ENCODE measurements at places on chromosomes 1 and 21.

GRCh38 chr21:39648879-39649278 is 36.1 kb downstream of the B3GALT5 start:
- DNase-seq: no peak

DNA sequence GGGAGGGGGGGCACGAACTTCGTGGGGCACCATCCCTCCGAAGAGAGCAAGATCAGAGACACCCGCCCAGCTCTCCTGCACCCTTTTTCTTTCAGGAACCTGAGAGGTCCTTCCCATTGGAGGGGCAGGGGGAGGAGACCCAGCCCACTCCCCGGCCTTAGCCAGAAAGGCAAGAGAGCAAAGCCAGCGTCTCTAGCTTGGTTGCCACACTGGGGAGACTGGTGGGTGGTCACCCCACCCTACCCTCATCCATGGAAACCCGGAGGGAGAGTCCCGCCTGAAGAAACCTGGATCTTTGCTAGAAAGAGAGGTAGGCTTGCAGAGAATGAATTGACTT is 246 bp downstream of the ATP2B4 start:
- DNase-seq: no peak

DNA sequence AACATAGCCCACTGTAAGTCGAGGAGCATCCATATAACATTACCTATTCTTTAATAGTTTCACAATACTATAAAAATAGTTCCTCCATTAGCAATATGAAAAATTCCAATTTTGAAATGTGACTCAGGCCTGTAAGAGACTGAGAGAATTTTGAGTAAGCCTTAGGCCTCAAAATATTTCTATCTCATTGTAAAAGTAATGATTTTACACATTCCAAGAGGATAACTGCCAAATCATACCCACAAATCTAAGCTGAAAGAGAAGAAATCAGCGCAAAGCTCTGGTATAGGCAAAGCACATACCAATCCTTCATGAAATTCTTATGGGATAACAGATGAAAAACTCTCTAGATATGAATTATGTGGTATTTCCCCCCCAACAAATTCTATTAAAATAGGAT is 144.1 kb downstream of the CDC42BPA start:
- DNase-seq: no peak

DNA sequence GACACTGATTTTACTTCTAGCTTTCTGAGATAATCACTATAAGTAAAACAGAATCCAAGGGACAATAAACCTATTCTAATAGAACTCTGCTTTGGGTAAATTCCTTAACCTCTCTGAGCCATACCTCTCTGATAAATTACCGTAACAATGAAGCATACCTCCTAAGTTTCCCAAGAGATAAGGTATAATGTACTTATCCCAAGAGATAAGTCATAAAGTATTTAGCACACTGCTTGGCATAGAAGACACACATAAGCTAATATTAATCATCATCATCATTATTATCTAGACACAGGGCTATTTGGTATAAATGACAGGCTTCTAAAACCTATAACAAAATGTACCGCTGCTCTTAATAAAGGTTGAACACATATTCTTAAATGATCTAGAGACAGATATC is 16.2 kb downstream of the SSX2IP start:
- DNase-seq: no peak

DNA sequence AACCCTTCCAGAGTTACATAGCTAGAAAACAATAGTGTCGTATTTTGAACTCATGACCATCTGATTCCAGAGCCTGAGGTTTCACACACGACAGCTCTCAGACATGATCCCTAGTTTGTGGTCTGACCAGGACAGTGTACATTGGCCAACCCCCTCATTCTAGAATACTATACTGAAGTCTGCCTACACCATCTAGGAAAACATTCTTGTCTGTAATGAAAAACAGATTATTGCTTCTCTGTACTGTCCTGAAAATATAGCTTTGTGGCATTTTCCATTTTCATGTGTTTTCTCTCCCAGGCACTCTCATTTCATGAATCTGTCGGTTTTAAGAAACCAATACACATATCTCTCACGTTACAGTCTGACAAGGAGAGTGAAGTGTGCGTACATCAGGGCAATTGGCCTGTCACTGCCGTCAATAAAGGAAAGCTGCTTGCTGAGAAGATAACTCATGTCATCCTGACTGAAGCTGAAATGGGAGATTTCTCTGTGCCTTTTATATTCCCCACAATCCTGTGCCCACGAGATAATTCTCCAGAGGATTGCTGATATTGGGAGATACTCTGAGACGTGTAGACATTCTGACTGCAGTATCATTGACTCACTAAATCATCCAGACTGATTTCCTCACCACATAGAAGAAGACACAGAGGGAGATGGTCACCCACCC is 585.6 kb downstream of the PLPP3 start:
- DNase-seq: no peak

- no peak for DNase-seq
These were observed 882 bp upstream of the FCAMR start for GRCh38 chr1:206971029-206971655.
